ENCODE measurements at places on chromosomes 13 and 19.
A peak's percentile ranks its signal among the peaks of the same experiment; 100 is the strongest.

GRCh38 chr19:277581-278165, 13.5 kb downstream of the PLPP2 start:
- DNase-seq, result no peak

DNA sequence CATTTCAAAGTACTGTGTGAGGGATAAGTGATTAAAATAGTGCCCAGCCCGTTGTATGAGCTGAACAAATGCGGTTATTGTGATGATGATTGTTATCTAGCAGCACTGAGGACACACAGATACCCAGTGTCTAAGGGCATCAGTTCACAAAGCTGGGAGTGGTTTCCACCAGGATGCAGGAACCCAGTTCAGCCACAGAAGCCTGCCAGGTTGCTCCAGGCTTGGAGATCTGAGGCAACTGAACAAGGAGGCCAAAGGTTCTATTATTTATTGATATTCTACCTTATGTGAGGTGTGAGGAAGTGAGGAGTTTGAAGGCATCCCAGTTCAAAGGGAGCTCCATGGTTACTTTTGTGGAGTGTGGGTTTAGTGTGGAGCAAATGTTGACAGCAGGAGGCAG, 13.2 kb downstream of the DIAPH3 start:
- no peak for DNase-seq

DNA sequence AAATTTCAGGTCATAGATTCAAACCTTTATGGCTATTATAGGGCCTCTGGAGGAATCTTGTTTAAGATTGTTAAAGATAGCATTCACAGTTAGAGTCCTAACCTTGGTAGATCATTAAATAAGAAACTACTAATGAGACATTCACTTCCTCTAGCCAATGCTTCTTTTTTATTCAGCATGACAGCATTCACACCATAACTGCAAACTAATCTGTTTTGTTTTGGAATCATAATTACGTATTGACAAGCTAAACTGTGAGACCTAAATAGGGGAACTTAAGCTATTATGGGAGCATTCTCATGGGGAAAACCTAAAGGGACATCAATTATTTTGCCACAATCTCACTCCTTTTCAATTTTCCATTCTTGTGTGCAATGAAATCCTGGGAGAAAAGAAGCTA, 653.8 kb downstream of the PCDH9 start:
- DNase-seq, result no peak

- no peak for DNase-seq
Measured at GRCh38 chr19:58555920-58556621, 1.2 kb upstream of the CHMP2A start.

GRCh38 chr13:113584870-113585671, 518 bp downstream of the TFDP1 start:
- no peak for DNase-seq

- no peak for DNase-seq
Measured at GRCh38 chr13:71858647-71859046, 8.4 kb downstream of the DACH1 start.

- peak; percentile 48 for DNase-seq
Measured at GRCh38 chr19:5154129-5154798, 185.4 kb downstream of the KDM4B start.

- no peak for DNase-seq
Measured at GRCh38 chr13:84380866-84381265, 498.6 kb upstream of the SLITRK1 start.

DNA sequence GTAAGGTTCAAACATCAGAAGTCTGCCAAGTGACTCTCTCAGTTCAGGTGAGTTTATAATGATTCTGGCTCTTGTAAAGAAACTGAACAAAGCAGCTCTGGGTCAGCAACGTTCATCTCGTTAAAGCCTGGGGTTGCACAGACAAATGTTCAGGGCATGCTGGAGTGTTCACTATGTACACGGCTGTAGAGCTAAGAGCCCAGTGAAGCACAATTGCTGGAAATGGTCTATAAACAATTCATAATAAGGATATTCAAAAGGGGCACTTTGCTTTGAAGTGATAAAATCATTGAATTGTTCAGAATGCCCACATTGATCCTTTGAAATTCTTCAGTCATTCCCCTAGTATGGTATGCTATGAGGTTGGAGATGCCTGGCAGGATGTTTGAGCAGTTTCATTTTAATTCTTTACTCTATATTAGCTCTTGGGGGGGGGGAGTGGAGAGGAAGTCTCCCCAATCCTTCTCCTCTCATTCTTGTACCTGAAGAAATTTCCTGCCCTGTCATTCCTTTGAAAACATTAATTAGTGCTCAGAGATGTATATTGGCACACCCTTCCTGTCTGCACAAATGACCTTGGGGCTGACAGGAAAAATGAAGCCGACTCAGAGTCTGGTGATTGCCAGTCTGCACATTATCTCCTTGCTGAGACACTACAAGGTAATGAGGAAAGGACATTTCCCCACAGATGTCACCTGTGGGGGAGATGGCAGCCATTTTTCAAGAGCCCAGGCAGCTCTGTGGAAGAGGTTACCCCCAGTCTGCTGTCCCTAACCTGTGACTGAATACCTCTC, 145.5 kb downstream of the DLEU7 start:
- DNase-seq, result no peak

GRCh38 chr13:39144941-39145533, 106.8 kb downstream of the NHLRC3 start:
- DNase-seq, result peak; percentile 50

- DNase-seq, result no peak
Measured at GRCh38 chr13:33147832-33148231, 131.6 kb downstream of the KL start.

GRCh38 chr13:73287831-73288230, 229.0 kb downstream of the KLF5 start:
- no peak for DNase-seq

DNA sequence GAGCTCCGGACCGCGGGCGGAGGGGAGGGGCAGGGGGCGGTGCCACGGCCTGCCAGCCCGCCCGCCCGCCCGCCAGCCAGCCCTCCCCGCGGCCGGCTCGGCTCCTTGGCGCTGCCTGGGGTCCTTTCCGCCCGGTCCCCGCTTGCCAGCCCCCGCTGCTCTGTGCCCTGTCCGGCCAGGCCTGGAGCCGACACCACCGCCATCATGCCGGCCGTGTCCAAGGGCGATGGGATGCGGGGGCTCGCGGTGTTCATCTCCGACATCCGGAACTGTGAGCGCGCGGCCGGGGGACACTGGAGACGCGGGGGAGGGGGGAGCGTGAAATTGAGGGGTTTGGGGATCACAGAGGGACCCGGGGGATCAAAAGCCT, at the start of gene AP2A1:
Gene AP2A1, plus strand, starts transcription at position 72 of the 370 bp plus-strand sequence. Its CDS starts 133 bp downstream, at position 205.
- DNase-seq, result no peak

DNA sequence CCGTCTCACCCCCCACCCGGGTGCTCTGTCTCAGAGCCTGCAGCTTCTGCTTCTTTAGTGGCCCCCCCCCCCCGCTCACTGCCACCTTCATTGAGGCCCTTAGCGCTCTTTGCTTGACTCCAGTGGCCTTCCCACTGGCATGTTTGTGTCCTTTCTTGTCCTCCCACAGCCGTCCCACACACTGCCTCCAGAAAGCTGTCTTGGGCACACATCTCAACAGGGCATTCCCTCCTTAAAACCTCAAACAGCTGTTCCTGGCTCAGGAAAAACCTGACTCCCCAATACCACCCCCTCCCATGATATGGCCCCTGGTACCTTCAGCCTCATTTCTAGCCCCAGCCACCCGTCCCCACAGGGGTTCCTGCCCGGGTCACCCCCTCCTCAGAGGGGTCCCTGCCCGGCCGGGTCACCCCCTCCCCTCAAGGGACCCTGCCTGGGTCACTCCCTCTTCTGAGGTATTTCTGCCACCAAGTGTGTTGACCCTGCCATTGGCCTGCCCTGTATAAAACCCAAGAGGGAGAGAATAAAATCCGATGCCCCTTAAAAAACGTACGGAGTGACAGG, 8.9 kb downstream of the B3GLCT start:
- no peak for DNase-seq

GRCh38 chr13:99122171-99122570, 78.5 kb upstream of the UBAC2 start:
- DNase-seq, result no peak

All from iPS DF 6.9 (cell line).